Karpas-422 (cell line): ENCODE measurements at places on chromosomes 16 and 17.
A peak's percentile ranks its signal among the peaks of the same experiment; 100 is the strongest.

DNA sequence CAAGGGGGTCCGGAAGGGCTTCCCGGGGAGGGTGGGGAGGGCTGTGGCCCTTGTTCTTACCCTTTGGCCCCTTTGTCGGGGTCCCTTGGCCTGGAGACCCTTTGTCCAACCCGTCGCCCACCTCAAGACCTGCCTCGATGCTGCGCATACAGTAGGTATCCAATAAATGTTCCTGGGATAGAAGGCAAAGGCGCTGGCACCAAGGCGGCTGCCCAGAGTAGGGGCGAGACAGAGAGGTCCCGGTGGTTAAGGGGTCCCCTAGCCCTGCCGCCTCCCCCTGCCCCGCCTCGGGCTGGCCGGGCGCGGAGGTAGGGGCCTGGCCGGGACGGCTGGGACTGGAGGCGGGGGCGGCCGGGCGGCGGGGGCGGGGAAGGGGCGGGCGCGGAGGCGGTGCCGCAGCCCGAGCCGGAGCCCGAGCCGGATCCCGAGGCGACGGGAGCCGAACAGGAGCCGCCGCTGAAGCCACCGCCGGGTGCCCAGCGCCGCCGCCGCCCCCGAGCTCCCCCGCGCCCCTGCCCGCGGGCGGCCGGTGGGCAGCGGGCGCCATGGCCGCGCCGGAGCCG, at the start of gene NHERF2:
TSS of gene NHERF2 (plus strand) at position 442 of the 563 bp plus-strand sequence. CDS start at position 546, 104 bp downstream.
- no peak for DNase-seq

GRCh38 chr16:85087899-85088569, 24.2 kb downstream of the CIBAR2 start:
- DNase-seq, result no peak

- no peak for DNase-seq
Measured at GRCh38 chr17:50635732-50635981, 976 bp downstream of the ABCC3 start.

DNA sequence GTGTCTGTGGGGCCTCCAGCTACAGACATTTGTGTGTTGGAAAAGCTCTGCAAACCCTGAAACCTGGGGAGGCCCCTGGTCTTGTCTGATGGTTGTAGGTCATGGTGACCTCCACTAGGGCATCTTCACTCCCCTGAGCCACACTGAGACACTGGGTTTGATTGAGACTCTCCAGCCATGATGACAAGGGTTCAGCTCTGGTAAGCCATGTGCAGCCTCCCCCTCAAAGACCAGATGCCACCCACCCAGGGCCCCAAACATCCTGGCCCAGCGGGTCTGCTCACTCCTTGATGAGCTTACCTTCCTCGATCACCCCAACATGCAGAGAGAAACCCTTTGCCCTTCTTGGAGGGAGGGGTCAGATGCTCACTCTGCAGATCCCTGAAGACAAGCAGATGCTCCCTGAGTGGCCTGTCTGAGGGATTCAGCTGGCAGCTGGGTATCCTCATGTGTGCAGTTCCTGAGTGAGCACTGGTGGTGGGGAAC, 101.6 kb downstream of the METRNL start:
- peak; percentile 83 for DNase-seq

DNA sequence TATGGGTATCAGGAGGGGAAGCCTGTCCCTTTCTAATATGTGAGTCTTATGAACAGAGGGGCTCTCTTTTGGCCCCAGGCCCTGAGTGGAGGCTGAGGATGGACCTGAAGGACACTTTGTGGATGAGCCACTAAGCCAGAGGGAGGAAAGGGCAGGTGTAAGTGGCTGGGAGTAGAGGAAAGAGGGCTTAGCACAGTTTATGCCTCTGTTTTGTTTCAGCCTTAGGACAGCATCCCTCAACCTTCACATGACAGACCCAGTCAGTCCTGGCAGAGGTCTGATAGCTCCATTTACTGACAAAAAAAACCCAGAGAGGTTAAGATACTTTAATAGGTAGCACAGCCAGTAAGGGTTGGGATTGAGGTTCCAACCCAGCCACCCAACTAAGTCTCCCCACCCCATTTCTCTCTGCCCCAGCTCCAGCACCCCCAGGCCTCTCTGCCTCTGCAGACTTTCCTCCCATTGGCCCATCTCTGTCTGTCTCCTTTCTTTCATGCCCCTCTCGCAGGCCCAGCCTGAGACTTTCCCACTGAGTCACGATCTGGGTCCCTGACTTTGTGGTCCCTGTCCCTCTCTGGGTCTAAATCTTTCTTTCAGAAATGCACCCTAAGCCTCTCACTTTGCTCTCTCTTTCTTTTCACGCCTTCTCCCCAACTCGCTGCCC, 4.7 kb upstream of the TBX21 start:
- no peak for DNase-seq

GRCh38 chr17:38898291-38898679, 27.1 kb upstream of the LASP1NB start:
- DNase-seq, result no peak

DNA sequence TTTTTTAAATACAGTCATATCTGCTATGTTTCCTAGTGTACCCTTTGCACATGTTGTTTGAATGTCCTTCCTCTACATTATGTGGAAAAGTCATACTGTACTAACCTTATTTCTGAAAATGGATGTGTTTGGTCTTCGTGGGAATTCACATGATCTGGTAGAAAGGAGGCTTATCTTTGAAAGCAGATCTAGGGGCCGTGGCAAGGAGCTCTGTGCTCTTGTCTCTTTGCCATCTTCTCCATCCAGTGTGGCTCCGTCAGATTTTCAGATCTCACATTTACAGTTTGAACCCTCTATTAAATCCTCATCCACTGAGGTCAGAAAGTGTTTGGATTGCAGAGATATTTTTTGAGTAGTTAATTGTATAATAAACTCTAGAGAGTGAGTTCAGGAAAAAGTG, 32.9 kb downstream of the MAP2K4 start:
- no peak for DNase-seq

DNA sequence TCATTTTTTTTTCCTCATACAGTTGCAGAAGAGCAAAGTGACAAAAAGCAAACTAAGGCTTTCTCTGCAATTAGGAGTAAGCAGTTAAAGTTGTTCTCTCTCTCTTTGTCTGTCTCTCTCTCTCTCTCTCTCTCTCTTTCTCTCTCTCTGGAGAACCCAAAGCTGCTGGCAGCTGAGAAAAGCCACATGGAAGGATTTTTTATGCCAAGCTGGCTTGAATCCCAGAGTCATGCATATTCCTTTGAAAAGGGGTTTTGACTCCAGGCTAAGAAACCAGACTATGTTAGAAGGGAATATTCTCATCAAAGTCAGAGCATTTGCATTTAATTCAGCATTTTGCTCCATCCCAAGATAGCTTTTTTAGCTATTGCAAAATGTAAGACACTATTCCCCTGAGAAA, 1114.2 kb upstream of the GOT2 start:
- no peak for DNase-seq
